ENCODE measurements at places on chromosomes 13 and 19.
A peak's percentile ranks its signal among the peaks of the same experiment; 100 is the strongest.

- DNase-seq, result no peak
Observed at GRCh38 chr13:75352641-75353327, 129.2 kb downstream of the TBC1D4 start.

GRCh38 chr13:39655569-39656324 lies at the start of gene COG6:
COG6 (plus strand) TSS chr13:39655662; CDS start chr13:39655727, 65 bp downstream.
- DNase-seq, result peak; percentile 89

DNA sequence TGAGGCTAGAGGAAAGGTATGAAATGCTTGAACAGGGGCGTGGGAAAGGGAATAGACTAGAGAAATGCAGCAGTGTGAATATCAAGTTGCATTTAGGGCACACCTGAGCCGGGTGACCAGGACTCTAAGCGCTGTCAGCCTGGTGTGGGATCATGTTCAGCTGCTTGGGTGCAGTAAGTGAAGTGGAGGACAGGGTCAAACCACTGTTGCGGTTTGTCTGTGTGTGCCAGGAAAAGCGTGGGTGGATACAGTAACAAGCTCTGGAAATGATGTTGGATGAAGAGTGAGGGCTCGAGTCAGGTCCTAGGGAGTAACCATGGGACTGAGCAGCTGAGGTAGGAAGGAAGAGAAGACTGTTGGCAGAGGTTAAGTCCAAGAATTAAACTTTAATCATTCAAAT lies 15.8 kb downstream of the DGKH start:
- no peak for DNase-seq

DNA sequence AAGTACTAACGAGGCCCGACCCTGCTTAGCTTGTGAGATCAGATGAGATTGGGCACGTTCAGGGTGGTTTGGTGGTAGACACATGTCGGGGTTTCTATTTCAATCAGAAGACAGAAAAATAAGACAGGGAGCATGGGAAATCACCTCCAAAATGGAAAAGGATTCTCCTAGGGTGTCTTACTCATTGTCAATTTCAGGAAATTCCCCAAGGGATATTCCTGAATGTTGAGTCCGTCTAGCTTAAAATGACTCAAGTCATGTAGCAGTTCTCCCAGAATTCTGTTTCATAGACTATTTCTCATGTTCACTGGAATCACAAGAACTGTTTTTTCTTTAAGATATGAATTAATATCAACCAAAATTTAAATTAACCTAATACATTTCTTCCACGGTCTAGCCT lies 380.1 kb downstream of the EFNB2 start:
- DNase-seq, result no peak

GRCh38 chr13:33543631-33544265 lies 258.2 kb upstream of the STARD13 start:
- peak; percentile 9 for DNase-seq

- peak; percentile 89 for DNase-seq
Observed at GRCh38 chr13:31209172-31209840, 9.5 kb downstream of the B3GLCT start.

GRCh38 chr19:33445442-33446329 lies 72.2 kb downstream of the CEBPG start:
- DNase-seq, result no peak

- DNase-seq, result no peak
Observed at GRCh38 chr19:31164791-31165251, 184.4 kb downstream of the TSHZ3 start.

GRCh38 chr13:21594715-21595545 lies 9.0 kb downstream of the MICU2 start:
- DNase-seq, result no peak

- DNase-seq, result no peak
Observed at GRCh38 chr13:112966776-112967175, 2.2 kb upstream of the MCF2L start.

DNA sequence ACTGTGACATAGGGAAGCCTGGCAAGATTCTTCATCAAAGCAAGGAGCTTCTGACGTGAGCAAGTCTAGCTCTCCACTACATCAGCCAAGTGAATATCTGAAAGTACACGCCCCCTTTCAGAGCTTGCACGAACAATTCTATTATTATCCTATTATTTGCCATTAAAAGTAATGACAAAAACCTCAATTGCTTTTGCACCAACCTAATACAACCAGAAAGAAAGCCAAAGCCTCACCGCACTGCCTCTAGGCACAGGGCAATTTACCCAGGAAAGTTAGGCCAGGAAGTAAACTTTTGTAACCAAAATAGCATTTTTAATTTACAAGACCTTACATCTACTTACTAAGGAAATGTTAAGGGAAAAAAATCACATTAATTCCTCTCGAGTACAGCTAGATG lies 41.2 kb downstream of the LATS2 start:
- DNase-seq, result no peak

- DNase-seq, result no peak
Observed at GRCh38 chr19:12205296-12205695, 42.4 kb downstream of the ZNF136 start.

DNA sequence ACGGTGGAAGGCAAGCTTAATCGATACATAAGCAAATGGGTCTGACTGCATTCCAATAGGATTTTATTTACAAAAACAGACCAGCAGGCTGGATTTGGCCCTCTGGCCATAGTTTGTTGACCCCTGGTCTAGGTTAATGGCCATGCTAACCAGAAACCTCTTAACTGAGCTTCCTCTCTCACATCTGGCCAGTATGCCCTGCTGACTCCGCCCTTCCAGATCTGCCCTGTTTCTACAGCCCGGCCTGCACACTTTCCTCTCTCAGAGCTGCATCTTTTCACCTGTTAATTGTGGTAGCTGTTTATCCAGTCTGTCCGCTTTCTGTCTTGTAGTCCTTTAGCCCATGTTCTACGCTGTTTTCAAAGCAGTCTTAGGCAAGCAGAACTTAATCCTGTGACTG lies 25.6 kb downstream of the EDNRB start:
- no peak for DNase-seq

All from hematopoietic multipotent progenitor cell treated with erythropoietin and hydrocortisone succinate and interleukin-3 and kit ligand, for 17 days (in vitro differentiated cells).